ENCODE measurements at places on chromosomes 16 and 17. TPM values are rescaled to one million over a fixed set of nuclear protein-coding genes. Genes with fewer than 3 reads are reported as not detected.

IL32 gene
- 0.79 TPM for total RNA-seq

TM4SF5 gene
- not detected for total RNA-seq

DHRS11 gene
- total RNA-seq = 4.7 TPM

KRT40 gene
- not detected for total RNA-seq

SPHK1 gene
- 90.7 TPM for total RNA-seq

KRT27 gene
- total RNA-seq = 0.79 TPM

PPY gene
- not detected for total RNA-seq

TRPV2 gene
- 0.79 TPM for total RNA-seq
